ENCODE measurements at places on chromosomes 6 and 20. TPM values are rescaled to one million over a fixed set of nuclear protein-coding genes. Genes with fewer than 3 reads are reported as not detected.

ACSS1 gene
- total RNA-seq = 41.0 TPM

AKAP12 gene
- total RNA-seq = 243 TPM

RSPO3 gene
- total RNA-seq = 17.4 TPM

PSORS1C1 gene
- 2.7 TPM for total RNA-seq

LY6G6F gene
- total RNA-seq = not detected

FAM217A gene
- total RNA-seq = not detected

SIRPD gene
- total RNA-seq = not detected

LAMA5 gene
- 110 TPM for total RNA-seq

LY6G6D gene
- total RNA-seq = 21.2 TPM

MRPS18B gene
- total RNA-seq = 49.5 TPM

SAMD3 gene
- total RNA-seq = not detected

- H3K36me3 ChIP-seq = no peaks in the 10 kb centered on the region
- no peaks in the 10 kb centered on the region for H3K27me3 ChIP-seq
- no peak for DNase-seq
- H3K4me3 ChIP-seq = no peak overlapping the region
- H3K27ac ChIP-seq = no peak overlapping the region
Measured at GRCh38 chr6:116497113-116497676, 14.2 kb upstream of the CALHM5 start.

- H3K4me1 ChIP-seq = no peaks in the 10 kb centered on the region
- no peaks in the 10 kb centered on the region for H3K36me3 ChIP-seq
- H3K27ac ChIP-seq = no peak overlapping the region
- H3K27me3 ChIP-seq = no peaks in the 10 kb centered on the region
- H3K4me3 ChIP-seq = no peak overlapping the region
Measured at GRCh38 chr6:25717866-25718740, 36.4 kb upstream of the SLC17A4 start.

- no peaks in the 10 kb centered on the region for H3K36me3 ChIP-seq
- no peak overlapping the region for H3K27ac ChIP-seq
- no peak overlapping the region for H3K4me3 ChIP-seq
- H3K27me3 ChIP-seq = no peaks in the 10 kb centered on the region
Measured at GRCh38 chr6:70717038-70717801, 49.5 kb downstream of the SMAP1 start.

GRCh38 chr6:31005249-31006020, 4.8 kb upstream of the MUC22 start:
- no peaks in the 10 kb centered on the region for H3K4me1 ChIP-seq
- no peaks in the 10 kb centered on the region for H3K27me3 ChIP-seq
- no peaks in the 10 kb centered on the region for H3K36me3 ChIP-seq
- no peak overlapping the region for H3K4me3 ChIP-seq

DNA sequence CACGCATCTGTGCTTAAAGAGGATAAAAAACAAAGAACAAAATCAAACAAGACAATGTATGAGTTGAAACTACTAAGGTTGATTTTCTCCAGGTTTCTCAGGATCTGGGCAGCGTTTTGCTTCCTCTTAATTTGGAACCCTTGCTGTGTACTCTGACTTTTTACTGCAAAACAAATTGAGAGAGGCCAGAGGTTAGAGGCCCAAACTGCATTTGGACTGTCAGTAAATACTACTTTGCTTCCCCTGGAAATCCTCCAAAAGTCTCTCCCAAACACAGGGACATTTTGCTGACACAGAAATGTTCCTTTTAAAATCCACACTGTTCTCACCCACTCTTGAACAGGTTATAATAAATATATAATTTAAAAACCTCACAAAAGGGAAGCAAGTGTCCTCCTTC, 1.1 kb downstream of the ARG1 start:
- no peak overlapping the region for H3K4me3 ChIP-seq
- H3K36me3 ChIP-seq = peaks cover 32% of the 10 kb centered on the region
- DNase-seq = no peak
- no peaks in the 10 kb centered on the region for H3K4me1 ChIP-seq
- H3K27ac ChIP-seq = no peak overlapping the region

DNA sequence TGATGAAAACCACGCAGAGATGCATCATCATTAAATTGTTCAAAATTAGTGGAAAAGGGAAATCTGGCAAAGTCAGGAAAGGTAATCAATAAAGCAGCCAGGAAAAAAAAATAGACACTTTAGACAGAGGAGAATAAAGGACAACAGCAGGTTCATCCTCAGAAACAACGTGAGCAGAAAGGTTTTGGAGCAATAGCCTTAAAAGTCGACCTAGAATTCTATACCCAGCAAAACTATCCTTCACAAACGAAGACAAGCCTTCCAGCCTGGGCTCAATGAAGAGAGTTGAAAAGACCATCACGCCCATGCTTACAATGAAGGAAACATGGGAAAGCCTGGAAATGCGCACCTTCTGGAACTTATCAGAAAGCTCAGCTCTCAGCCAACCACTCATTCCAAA, 24.7 kb upstream of the CHRNA4 start:
- H3K4me1 ChIP-seq = no peaks in the 10 kb centered on the region
- H3K36me3 ChIP-seq = no peaks in the 10 kb centered on the region
- no peak for DNase-seq
- no peak overlapping the region for H3K4me3 ChIP-seq
- H3K27me3 ChIP-seq = peaks cover 21% of the 10 kb centered on the region

DNA sequence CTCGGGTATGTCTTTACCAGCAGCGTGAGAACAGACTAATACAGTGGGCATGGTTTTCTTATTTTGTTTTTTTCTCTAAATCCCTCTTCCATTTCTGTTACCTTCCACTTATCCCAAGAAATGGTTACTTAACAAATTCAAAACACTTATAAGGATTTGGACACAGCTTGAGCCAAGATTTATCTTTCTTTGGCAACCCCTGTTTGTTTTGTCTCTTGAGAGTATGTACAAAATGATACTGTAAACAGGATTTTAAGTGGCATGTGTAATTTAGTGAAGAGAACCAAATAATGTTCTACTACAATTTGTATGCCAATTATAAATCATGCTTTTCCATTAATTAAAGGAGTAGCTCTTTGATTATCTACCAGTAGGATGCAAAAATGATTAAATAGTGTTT, 51.4 kb downstream of the PPP1R14C start:
- no peaks in the 10 kb centered on the region for H3K27me3 ChIP-seq
- H3K4me3 ChIP-seq = no peak overlapping the region
- no peaks in the 10 kb centered on the region for H3K4me1 ChIP-seq
- no peaks in the 10 kb centered on the region for H3K36me3 ChIP-seq
- no peak overlapping the region for H3K27ac ChIP-seq

DNA sequence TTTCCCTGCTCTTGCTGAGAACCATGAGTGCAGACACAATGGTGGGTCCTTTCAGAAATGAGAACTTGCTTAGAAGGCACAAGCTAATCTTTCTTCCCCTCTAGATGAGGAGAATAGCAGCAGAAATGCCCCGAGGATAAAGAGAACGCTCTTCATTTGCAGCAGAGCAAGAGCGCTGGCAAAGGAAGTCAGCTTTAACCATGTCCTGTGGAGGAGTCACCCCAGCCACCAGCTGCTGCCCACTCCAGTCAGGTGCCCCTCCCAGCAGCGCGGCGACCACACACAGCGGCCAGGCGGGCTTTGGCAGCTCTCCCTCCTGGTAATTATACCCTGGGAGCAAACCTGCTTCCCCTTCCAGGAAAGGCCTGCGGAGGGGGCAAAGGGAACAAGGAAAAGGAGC, 42.4 kb upstream of the EMILIN3 start:
- no peaks in the 10 kb centered on the region for H3K27me3 ChIP-seq
- no peak for DNase-seq
- H3K36me3 ChIP-seq = peaks cover 18% of the 10 kb centered on the region

- H3K4me1 ChIP-seq = no peaks in the 10 kb centered on the region
- no peak for DNase-seq
- peak overlapping the region; percentile 17 for H3K4me3 ChIP-seq
- no peaks in the 10 kb centered on the region for H3K36me3 ChIP-seq
- no peaks in the 10 kb centered on the region for H3K27me3 ChIP-seq
Measured at GRCh38 chr20:48025051-48025515, 239.8 kb upstream of the SULF2 start.

GRCh38 chr6:169999367-169999766, 247.9 kb downstream of the ERMARD start:
- no peak for DNase-seq
- H3K27me3 ChIP-seq = no peaks in the 10 kb centered on the region
- no peaks in the 10 kb centered on the region for H3K36me3 ChIP-seq
- no peak overlapping the region for H3K27ac ChIP-seq
- H3K4me3 ChIP-seq = no peak overlapping the region

DNA sequence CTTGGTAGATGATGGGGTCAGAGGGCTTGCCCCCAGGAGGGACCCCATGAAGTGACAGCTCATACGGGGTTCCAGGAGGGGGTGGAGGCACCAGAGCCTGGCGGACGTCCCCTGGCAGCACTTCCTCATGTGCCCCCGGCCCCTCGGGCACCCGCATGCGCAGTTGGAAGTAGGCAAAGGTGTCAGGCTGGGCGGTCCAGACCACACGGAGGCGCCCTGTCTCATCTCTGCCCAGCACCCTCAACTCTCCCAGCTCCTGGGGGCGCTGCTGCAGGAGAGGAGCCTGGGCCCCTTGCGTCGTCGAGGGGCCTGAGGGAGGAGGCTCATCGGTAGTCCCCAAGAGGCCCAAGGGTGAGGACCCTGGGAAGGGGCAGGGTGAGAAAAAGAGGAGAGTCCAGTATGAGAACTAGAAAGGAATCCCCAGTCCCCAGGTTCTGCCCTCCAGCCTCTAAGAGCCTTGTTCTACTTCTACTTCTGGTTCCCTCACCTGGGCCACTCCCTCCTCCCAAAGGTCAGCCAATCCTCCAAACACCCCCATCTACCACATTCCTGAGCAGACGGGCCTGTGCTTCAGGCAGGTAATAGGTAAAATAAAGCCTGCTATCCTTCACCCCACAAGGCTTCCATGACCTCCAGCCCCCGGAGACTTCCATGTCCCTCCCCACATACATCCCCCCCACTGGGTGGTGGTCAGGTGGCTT, 23.2 kb downstream of the TNXB start:
- H3K4me1 ChIP-seq = no peaks in the 10 kb centered on the region
- peaks cover 6% of the 10 kb centered on the region for H3K36me3 ChIP-seq
- DNase-seq = no peak
- H3K27ac ChIP-seq = peak overlapping the region; percentile 72
- H3K27me3 ChIP-seq = peaks cover 23% of the 10 kb centered on the region
- H3K4me3 ChIP-seq = no peak overlapping the region

GRCh38 chr6:149216459-149216858, 101.1 kb upstream of the TAB2 start:
- no peak overlapping the region for H3K4me3 ChIP-seq
- H3K27me3 ChIP-seq = no peaks in the 10 kb centered on the region
- H3K36me3 ChIP-seq = no peaks in the 10 kb centered on the region
- DNase-seq = no peak
- H3K27ac ChIP-seq = no peak overlapping the region

GRCh38 chr6:113979937-113980336, 9.0 kb upstream of the HDAC2 start:
- no peak overlapping the region for H3K27ac ChIP-seq
- no peak for DNase-seq
- no peak overlapping the region for H3K4me3 ChIP-seq
- no peaks in the 10 kb centered on the region for H3K36me3 ChIP-seq
- no peaks in the 10 kb centered on the region for H3K4me1 ChIP-seq
- no peaks in the 10 kb centered on the region for H3K27me3 ChIP-seq

DNA sequence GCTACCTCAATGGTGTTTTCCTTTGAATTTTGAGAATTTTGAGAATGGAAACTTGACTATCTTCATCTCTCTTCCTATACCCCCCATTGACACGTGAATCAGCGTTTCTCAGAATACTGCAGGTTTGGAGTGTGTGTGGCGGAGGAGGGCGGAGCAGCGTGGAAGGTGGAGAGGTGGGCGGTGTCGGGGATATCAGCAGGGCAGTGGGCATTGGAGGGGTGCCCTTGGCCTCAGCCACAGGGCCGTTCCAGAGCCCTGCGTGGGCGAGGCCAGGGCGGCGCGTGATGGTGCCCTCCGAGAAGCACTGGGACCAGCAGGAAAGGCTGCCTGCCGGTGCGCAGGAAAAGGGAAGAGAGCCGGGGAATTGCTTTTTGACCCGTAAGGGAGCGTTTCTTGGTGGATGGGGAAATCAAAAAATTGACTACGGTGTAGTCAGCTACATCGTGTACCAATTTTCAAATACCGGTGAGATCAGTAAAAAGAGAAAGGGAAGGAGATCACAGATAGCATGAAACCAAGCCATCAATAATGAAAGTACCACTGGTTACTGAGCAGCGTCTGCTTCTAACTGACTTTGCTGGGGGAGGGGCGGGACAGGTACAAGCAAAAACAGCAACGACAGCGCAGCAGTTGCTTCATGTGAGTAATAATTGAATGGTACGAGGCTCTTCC, 82.7 kb upstream of the DUSP22 start:
- H3K4me1 ChIP-seq = no peaks in the 10 kb centered on the region
- H3K36me3 ChIP-seq = no peaks in the 10 kb centered on the region
- no peak overlapping the region for H3K4me3 ChIP-seq
- DNase-seq = no peak
- no peak overlapping the region for H3K27ac ChIP-seq
- no peaks in the 10 kb centered on the region for H3K27me3 ChIP-seq

- no peak overlapping the region for H3K4me3 ChIP-seq
- H3K36me3 ChIP-seq = no peaks in the 10 kb centered on the region
- no peak for DNase-seq
- no peaks in the 10 kb centered on the region for H3K4me1 ChIP-seq
Measured at GRCh38 chr6:6972456-6972855, 135.3 kb upstream of the RREB1 start.

DNA sequence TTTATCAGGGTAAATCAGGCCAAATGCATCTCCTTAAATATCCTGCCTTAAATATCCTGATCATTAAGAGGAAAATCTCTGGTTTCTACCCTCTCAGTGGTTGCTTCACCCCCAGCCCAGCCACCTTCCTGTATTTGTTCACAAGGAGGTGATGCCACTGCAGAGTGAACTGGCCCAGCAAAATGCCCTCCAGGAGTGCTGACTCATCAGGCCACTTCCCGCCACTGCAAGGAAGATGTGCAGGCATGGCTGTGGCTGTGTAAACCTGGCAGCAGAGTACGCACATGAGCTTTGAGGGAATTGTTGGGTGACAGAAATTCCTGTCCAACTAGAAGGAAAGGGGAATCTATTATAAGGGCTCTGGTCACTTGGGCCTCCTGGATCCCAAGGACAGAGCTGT, 13.8 kb downstream of the NQO2 start:
- H3K36me3 ChIP-seq = peaks cover 29% of the 10 kb centered on the region
- H3K4me3 ChIP-seq = no peak overlapping the region
- no peak for DNase-seq
- no peaks in the 10 kb centered on the region for H3K27me3 ChIP-seq
- no peaks in the 10 kb centered on the region for H3K4me1 ChIP-seq

DNA sequence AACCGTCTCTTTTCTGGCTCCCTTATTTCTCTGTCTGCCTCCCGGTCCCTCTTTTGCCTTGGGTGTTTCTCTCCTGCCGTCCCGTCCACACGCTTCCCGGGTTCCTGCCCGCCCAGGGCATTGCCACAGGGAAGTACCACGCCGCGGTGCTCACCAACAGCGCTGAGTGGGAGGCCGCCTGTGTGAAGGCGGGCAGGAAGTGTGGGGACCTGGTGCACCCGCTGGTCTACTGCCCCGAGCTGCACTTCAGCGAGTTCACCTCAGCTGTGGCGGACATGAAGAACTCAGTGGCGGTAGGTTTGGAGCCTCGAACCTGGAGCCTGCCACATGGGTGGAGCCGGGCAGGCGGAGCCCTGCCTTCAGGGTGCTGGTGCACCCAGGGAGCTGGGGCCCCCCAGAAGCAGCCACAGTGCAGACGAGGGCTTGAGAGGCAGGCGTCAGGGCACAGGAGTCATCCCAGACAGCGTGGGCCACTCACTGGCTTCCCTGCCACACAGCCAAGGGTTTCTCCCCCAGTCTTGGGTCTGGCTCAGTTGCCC, 21.3 kb downstream of the NPEPL1 start:
- no peak overlapping the region for H3K4me3 ChIP-seq
- no peaks in the 10 kb centered on the region for H3K27me3 ChIP-seq

- H3K27me3 ChIP-seq = no peaks in the 10 kb centered on the region
- DNase-seq = no peak
- H3K4me3 ChIP-seq = peak overlapping the region; percentile 66
- peak overlapping the region; percentile 86 for H3K27ac ChIP-seq
- H3K4me1 ChIP-seq = peaks cover 40% of the 10 kb centered on the region
Measured at GRCh38 chr6:41942067-41942851, 651 bp upstream of the CCND3 start.
